Stimulated activated CD4-positive, alpha-beta T cell treated with anti-CD3 and anti-CD28 coated beads, Interleukin-4, amount 100 ng/mL, for 1 hour (primary cell): ENCODE measurements at places on chromosomes 11 and 22.

- DNase-seq: no peak
These were observed 380.1 kb upstream of the SYN3 start for GRCh38 chr22:33438273-33438672.

GRCh38 chr22:39522567-39523300, 2.4 kb downstream of the ATF4 start:
- DNase-seq: no peak

DNA sequence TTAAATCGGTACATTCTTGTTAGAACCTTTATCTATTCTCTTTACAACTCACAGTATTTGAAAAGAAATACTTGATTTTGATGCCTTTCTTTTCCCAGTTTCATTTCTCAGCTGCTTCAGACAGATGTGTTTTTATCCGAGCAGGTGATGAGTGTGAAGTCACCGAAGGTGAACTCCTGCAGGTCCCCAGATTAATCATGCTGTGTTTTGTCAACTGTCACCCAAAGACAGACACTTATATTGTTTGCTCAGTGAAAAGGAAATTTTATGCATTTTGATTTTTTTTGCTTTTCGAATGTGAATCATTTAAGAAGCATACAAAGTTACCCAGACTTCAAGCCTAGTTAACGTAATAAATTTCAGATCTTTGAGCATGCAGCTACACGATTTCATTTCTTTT, 7.8 kb upstream of the TMPRSS13 start:
- DNase-seq: no peak

DNA sequence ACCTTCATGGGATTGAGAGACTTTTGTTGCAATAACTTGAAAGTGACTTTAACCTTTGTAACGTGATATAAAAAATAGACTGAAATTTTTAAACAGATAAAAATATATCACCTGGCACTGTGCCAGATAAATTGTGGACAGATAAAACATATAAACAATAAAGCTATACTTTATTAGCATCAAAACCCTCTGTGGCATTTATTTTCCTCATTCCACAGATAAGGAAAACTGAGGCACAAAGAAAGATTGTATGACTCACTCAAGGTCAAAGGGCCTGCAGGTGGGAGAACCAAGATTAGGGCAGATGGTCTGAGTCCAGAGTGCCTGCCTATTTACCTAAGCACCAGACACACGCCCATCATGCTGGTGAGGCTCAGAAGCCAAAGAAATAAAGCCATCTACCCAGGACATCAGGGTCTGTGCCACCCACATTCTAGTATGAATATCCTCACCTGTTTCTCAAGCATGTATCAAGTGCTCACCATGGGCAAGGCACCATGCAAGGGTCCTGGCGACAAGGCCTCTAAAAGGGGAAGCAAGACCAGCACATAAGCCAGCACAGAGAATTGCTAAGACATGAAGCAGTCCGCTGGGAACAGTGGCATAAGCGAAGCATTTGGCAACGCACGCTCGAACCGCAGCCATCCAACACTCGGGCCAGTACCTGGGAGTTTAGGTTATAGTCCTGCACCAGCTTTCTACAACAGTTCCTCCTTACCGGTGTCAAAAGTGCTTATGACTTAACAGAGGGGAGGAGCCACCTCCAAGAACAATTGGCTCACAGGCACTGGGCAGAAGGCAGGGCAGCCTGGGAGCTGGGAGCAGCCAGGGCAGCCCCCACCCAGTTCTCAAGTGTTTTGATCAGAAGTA, 17.6 kb downstream of the MYH9 start:
- DNase-seq: no peak

DNA sequence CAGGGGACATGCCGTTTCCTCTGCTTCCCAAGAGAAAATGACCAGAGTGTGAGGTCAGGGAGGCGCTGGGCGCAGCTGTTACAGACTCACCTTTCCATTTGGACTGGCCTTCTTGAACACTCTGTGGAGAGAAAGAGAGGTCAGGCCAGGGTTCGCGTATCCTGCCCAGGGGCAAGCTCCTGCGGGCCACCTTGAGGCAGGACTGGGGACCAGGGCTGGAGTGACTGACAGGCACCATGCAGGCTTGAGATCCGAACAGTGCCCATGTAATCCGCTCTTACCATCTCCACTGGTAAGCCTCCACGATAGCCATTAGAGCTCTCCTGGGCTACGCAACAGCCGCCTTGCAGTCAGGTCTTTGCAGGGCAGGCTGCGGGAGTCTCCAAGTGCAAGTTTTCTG, 49.3 kb downstream of the TPBGL start:
- no peak for DNase-seq

DNA sequence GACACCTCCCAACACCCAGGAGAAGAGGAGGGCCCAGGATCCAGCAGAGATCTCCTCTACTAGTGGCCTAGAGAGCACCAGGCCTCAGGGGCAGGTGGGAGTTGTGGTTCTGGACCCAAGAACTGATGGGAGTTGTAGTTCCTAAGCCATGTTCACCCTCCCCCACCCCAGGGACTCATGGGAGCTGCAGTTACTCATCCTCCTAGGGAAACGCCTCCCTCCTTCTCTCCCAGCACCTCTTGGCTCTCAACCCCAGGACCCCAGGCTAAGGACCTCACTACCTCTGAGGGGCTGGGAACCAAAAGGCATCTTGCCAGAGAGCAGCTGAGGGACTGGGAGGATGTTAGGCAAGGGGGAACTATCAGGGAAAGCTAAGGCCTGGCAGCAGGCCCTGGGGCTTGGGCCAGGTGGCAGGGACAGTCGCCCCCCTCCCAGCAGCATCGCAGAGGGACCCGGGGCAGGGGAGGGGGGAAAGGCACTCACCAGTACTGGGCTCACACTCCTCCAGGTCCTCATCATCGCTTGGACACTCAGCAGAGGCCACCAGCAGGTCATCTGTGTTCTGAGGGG, 28.9 kb downstream of the SLC22A12 start:
- DNase-seq: no peak

DNA sequence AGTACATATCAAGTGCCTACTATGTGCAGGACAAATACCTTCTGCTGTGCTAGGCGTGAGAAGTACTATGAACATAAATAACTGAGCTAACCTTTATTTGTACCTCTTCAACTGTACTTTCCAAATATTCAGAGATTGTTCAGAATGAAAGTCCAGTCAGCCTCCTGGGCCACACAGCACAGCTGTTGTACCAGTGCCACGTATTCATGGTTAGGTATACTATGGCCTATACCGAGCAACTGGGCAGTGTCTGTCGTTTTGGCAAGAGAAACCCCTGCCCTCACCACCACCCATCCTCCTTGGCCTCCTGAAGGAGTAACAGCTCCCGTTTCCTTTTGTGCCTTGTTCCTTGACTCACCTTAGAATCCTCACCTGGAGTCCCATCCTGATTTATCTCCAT, 53.0 kb downstream of the RASSF10 start:
- DNase-seq: no peak

GRCh38 chr11:124961972-124962609, 8.1 kb downstream of the CCDC15 start:
- no peak for DNase-seq

DNA sequence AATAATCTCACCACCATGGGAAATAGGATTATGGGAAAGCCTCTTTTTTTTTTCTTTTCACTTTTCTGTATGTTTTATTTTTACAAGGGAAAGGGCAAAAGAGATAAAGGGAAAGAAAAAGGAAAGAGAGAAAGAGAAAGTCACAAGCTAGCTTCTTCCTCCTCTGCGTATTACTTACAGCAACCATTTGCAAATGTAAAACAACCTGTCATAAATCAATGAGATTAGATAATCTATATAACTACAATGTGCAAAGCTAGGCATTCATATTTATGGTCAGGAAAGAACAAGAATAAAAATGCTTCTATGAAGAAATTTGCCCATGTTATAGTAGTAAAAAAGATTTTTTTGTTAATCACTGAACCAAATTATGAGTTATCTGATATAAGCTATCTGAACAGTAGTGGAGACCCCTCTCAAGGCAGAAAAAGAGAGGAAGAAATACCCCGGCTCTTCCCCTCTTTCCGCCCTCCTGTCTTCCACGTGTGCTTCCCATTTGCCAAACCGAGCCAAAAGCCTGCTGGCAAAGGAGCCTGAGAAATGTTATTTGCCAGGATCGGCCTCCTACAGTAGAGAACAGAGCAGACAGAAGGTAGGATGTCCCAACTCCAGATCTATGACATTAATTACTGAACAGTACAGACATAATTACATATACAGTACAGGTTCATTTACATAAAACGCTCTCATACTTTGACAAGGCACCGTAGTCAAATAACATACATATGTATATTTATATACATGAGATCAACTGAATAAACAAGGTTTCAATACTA, 50.2 kb downstream of the ARHGAP32 start:
- DNase-seq: no peak

DNA sequence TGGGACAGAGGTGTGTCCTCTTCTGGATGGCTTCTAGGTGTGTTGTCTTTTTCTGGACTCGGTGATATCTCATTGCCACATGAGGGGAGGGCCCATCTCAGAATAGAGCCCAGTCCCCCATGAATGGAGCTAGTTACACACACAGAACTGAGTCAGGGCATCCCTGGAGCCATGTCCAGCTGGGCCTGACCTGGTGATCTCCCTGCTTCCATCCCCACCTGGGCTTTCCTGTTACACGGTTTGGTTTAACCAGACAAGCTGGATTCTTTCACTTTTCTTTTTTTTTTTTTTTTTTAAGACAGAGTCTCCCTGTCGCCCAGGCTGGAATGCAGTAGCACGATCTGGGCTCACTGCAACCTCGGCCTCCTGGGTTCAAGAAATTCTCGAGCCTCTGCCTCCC, 6.1 kb upstream of the A4GALT start:
- DNase-seq: no peak

DNA sequence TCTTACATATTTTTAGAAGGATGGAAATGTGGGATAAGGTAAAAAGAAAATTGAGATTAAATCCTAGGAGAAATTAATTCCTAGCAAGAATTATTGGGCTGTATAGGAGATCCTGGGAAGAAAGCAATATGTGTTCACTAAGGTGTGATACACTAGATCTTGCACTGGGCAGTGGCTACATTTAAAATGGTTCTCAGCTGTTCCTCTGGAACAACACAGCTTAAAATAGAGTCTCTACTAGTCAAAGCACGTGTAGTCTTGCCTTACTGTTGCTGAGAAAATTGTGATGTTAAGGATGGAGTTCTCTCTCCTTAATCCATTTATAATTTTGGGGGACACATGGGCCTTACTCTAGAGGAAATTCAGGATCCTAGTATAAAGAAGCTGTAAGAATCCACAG, 54.9 kb downstream of the EXT2 start:
- no peak for DNase-seq

- no peak for DNase-seq
These were observed 30.7 kb downstream of the PDE2A start for GRCh38 chr11:72643547-72643946.

DNA sequence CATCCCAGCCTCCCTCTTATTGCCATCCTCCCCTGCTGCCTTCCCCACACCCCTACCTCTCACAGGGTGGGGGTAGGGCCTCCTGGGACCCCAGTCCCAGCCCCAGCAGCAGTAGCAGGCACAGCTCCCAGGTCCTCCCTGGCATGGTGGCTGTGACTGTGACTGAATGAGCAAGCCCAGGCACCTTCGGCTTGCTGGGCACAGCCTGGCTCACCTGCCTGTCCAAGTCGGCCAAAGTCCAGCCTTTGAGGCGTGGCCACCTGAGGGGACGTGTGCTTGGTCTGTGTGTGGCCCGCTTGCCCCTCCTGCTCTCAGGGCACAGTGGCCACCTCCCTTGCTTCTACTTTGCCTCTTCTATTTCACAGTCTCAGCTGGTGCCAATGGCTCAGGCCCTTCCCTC, at the start of gene TREH:
Gene TREH, minus strand, starts transcription at position 168 of the 400 bp plus-strand sequence. Its CDS starts 23 bp downstream, at position 145.
- DNase-seq: no peak

- DNase-seq: no peak
These were observed 1375.6 kb upstream of the TENM4 start for GRCh38 chr11:80816454-80816847.

DNA sequence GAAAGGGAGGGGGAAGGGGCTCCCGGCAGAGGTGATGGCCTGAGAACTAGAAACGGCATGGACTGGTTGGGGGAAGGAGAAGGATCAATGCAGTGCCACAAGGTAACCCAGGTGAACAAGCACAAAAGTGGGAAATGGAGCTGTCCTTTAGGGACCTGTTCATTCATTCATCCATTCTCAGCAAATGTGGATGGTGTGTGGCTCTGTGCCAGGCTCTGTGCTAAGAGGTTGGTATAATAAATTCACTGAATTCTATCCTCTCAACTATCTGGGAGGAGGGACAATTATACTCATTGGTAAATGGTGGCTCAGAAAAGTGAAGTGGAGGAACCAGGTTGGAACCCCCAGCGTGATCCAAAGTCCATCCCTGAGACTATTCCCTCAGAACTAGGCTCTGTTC, 18.6 kb upstream of the ARAP1 start:
- no peak for DNase-seq

GRCh38 chr11:112977755-112978154, 16.5 kb downstream of the NCAM1 start:
- no peak for DNase-seq

DNA sequence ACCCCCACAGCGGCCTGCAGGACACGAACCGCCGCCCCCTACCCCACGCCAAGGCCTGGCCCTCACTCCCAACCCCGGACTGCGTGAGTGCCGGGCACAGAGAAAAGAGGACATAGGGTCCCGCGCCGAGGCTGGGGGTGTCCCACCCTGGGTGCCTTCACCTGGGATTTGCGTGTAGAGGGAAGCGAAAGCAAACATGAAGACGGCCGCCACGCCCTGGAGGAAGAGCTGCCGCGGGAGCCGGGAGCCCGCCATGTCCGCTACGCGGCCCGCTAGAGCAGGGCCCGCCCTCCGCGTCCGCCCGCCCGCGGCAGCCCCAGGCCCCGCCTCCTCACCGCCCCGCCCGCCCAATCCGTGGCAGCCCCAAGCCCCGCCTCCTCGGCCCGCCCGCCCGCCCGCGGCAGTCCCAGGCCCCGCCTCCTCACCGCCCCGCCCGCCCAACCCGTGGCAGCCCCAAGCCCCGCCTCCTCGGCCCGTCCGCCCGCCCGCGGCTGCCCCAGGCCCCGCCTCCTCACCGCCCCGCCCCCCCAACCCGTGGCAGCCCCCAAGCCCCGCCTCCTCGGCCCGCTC, at the start of gene LMF2:
Gene LMF2, minus strand, starts transcription at position 282 of the 570 bp plus-strand sequence. Its CDS starts 27 bp downstream, at position 255.
- DNase-seq: peak; percentile 94

DNA sequence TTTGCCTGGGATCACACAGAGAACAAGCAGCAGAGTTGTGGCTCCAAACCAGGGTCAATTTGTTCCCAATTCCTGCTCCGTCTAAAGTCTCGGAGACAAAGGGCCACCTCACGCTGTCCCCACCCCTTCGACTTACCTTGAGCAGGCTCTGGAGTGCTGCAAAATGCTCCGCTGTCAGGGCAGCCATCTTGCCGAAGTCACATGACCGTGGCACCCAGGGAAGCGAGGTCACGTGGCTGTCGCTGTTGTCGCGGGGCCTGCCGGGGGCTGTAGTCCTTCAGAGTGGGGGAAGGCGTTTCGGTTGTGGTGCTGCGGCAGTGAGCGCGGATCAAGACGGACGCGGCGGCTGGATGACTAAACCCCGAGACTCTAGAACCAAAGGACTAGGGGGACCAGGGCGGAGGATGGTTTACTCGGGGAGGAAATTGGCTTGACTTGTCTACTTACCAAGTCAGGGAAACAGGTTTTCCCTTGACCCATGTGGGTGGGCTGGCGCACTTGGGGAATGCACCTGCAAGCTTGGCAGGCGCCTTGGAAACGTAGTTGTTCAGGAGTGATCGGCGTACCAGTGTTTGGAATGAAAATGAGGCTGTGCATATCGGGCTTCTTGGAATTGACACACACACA, at the start of gene COMMD9:
Gene COMMD9, minus strand, starts transcription at position 199 of the 627 bp plus-strand sequence. Its CDS starts 12 bp downstream, at position 187.
- DNase-seq: peak; percentile 93
